ENCODE measurements at places on chromosomes 1 and 21. TPM values are rescaled to one million over a fixed set of nuclear protein-coding genes. Genes with fewer than 3 reads are reported as not detected.

TTC39A gene
- 25.7 TPM for total RNA-seq

CD101 gene
- 0.74 TPM for total RNA-seq

FOXJ3 gene
- total RNA-seq, result 40.7 TPM

AMPD1 gene
- total RNA-seq, result not detected

CACNA1S gene
- not detected for total RNA-seq

ISG15 gene
- 14.5 TPM for total RNA-seq

LAX1 gene
- not detected for total RNA-seq

FCRL4 gene
- not detected for total RNA-seq

DNAJC6 gene
- total RNA-seq, result 4.7 TPM

TRIM58 gene
- 0.16 TPM for total RNA-seq

NSUN4 gene
- 14.1 TPM for total RNA-seq

GPR61 gene
- total RNA-seq, result 0.08 TPM

MSH4 gene
- 0.25 TPM for total RNA-seq

TMEM183A gene
- 21.8 TPM for total RNA-seq

FAM163A gene
- total RNA-seq, result 0.16 TPM

ZFYVE9 gene
- total RNA-seq, result 17.9 TPM
